Activated CD4-positive, alpha-beta T cell treated with anti-CD3 and anti-CD28 coated beads, Interleukin-2, Interleukin-4, amounts not matched to agents 100 ng/mL and 50 ng/mL, durations not matched to agents 16 hours and 8 hours (primary cell): ENCODE measurements at places on chromosomes 4 and X.

DNA sequence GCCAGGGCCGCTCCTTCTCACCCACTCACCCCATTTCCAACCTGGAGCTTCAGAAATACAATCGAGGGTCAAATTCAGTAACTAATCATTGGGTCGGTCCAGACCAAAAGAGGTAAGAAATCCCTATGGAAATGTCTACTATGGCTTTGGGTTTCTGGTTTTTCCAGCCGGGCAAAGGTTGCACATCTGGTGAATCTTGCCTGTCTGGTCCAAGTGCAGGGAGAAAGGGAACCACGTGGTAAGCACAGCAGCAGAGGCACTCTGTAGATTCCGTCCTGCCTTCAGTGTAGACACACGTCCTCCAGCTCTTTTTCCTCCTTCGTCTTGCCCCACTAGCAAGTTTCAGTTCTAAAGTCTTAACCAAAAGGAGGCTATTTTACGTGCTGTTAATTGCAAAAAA is 218.0 kb upstream of the JADE1 start:
- no peak for DNase-seq

DNA sequence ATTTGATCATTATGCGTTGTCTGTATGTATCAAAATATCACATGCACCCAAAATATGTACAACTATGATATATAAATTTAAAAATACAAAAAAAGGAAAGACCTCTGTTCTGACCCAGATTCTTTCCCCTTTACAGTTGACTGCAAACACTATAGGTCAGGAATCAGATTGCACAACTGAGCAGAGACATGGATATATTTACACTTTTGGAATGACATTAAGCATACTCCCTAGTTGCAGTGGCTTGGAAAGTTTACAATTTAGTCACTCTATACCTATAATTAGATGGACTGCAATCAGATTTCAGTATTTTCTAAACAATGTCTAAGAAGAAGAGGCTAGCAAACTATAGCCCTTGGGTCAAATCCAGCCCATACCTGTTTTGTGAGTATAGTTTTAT is 98.5 kb upstream of the INPP4B start:
- no peak for DNase-seq

DNA sequence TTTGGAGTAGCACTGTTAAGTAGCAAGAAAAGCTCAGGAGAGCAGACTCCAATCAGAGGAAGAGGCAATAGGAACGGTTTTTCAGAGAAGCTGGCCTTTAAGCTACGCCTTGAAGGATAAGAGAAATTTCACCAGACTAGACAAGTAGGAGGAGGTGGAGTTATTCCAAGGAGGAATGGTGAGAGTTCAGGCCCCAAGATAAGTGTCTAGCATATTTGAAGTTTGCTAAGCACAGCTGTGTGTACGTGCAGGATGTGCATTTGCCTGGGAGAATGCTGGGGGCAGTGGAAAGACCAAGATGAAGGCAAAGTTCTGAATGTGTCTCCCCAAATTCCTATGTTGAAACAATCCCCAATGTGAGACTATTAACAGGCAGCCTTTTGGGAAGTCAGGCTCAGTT is 91.6 kb downstream of the SOWAHB start:
- DNase-seq, result no peak

DNA sequence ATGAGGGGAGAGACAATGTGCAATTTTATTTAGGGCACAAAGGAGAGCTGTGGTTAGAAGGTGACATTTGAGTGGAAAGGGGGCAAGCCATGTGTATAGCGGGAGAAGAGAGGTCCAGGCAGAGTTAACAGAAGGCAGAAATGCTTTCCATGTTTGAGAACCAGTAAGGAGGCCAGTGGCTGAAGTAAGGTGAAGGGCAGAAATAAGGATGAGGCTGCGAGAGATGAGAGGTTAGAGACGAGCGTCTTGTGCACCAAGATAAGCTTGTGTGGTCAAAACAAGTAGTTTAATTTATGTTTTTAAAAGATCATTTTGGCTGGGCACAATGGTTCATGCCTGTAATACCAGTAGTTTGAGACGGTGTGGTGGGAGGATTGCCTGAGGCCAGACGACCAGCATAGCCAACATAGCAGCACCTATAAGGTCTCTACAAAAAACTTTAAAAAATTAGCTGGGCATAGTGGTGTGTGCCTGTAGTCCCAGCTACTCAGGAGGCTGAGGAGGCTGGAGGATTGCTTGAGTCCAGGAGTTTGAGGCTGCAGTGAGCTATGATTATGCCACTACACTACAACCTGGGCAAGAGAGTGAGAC is 8.5 kb downstream of the HTT start:
- DNase-seq, result no peak

DNA sequence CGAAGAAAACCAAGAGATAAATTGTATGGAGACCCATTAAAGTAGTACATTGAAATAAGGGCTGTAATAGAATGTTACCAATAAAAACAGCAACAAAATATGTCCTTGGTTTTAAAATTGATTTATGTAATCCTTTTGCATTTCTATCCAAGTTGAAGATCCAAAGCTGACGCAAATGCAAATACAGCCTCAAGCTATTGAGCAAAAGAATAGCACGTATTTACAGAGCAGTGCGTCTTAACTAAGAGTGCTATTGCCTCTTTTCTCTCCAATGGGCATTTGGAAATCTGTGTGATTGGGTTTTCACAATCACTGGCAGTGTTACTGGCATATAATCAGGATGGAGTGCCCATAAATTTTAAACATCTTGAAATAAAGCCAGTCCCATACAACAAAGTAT is 417.4 kb downstream of the TLL1 start:
- DNase-seq, result no peak

- DNase-seq, result no peak
Measured at GRCh38 chr4:180363815-180364214, 1879.4 kb upstream of the TENM3 start.

GRCh38 chr4:82818664-82819662 is 20.4 kb upstream of the SCD5 start:
- DNase-seq, result no peak

DNA sequence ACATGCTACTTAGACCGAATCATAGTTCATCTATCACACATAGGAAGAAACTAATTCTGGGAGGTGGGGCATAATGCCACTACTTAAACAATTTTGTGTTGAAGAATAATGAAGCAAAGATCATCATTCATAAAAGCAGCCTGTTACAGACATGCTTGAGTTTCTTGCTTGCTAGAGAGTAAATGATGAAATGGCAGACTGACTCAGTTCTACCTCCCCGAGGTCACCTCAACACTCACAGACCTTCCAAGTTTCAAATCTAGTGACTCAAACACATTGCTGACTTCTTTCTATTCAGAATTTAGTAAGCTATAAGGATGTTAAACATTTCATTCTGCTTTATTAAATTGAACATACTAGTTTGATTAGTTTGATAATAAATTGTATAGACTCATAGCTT is 636.5 kb upstream of the FRG1 start:
- no peak for DNase-seq

- no peak for DNase-seq
Measured at GRCh38 chrX:133359466-133359865, 55.8 kb downstream of the GPC4 start.

- no peak for DNase-seq
Measured at GRCh38 chr4:76703123-76703490, 194.8 kb downstream of the SOWAHB start.

DNA sequence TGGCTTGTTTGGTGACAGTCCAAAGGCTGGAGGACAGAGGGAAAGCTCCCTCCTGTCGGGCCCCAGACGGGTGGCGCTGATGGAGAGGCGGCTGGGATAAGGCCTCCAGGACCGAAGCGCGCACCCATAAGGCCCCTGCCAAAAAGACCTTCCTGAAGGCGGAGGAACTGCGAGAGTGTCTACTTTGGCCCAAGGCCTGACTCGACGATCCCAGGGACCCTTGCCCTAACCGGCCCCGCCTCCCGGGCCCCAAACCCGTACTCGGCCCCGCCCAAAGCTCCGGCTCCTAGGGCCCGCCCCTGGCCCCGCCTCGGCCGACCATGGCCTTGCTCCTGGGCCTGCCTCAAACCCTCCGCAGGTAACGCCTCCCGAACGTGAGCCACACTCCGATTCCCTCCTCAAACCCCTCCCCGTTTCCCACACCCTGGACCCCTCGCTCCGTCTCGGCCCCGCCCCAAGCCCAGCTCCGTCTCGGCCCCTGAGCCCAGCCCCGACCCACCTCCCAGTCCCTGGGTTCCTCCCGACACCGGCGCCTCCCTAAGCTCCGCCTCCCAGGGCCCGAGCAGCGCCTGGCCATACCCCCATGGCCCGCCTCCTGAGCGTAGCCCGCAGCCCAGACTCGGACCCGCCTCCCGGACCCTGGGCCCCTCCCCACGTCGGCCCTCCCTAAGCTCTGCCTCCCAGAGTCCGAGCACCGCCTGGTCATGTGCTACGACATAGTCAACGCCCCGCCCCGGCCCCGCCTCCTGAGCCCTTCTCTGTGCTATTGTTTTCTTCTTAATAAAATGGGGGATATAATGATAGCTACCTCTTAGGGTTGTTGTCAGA is 90.0 kb upstream of the DRD5 start:
- DNase-seq, result peak; percentile 88

- DNase-seq, result no peak
Measured at GRCh38 chrX:12804655-12805054, 13.4 kb downstream of the PRPS2 start.

DNA sequence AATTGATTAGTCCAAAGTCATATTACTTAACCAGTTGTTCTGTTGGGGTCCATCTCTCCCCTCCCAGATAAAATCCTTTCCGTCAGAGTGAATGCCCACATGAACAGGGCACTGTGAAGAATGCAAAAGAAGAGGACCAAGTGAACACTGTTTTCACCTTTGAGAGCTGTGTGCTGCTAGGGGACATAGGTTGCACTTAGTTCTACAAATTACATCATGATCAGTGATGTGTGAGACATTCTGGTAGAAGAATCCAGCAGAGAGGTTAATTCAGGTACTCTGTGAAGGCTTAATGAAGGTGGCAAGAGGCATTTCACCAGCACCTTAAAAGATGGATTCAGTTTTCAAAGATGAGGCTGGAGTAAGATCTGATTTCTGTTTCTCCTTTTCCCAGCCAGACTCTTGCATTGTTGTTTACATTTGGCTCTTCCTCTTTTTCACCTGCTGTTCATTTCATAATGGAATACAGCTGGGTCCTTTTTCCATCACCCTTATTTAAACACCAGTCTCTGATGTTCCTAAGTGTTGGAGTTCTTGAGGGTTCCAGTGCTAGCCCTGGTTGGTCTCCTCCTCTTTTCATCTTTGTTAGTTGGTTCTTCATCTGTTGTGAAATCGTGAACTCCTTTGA is 10.9 kb downstream of the GAB1 start:
- DNase-seq, result no peak

DNA sequence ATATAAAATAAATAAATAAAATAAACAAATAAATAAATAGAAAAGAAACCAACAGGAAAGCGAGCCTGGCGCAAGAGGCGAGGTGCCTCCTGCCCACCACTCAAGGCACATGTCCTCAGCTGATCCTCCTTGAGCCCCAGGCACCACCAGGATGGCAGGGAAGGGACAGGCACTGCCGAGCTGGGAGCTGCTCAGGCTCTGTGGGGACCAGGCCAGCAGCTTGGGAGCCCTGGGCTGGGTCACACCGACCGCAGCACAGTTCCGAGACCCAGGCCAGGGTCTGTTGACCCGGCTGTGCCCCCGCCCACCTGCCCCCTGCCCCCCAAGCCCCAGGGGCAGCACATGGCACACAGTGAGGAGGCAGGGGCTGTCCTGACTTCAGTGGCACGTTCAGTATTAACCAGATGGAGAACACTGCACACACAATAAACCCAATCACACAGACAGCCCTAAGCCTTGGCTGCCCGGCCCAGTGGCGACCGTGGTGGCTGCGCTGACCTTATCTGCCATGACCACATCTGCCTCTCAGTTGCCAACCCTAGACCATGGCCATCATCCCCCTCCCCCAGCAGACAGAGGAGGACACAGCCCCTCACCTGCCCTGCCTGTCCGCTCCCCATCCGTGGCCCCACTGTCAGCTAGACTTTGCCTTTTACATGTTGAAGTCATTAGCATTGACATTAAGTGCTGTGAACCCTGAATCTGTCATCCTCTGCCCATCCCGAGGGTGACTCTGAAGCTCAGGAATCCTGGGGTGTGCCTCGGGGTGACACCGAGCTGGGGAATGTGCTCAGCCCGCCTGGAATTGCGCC is 2.9 kb upstream of the TREX2 start:
- no peak for DNase-seq

DNA sequence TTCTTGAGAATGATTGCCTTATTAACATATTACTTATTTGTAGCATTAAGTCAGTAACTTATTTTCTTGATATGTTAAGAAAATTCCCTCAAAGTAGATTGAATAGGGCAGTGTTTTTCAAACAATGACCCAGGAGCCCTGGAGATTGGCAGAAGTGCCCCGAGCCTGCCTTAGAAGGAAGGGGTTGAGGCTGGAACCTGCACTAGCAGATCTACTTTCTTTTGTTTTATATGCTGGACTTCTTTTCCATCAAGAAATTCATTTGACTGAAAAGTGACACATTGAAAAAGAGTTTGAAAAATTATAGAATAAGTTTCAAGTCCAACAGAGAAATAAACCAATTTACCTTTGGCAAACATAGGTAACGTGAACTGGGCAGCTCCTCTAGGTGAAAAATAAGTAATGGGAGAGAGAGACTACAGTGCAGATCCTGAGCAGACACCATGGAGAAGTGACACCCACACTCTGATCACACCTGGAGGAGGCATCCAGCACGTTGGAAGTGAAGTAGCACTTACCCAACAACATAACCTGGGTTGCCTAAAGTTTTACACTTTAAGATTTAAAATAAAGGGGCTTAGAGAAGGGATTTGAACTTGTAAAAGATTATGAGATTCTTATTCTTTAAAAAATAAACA is 18.6 kb downstream of the ARSJ start:
- no peak for DNase-seq

DNA sequence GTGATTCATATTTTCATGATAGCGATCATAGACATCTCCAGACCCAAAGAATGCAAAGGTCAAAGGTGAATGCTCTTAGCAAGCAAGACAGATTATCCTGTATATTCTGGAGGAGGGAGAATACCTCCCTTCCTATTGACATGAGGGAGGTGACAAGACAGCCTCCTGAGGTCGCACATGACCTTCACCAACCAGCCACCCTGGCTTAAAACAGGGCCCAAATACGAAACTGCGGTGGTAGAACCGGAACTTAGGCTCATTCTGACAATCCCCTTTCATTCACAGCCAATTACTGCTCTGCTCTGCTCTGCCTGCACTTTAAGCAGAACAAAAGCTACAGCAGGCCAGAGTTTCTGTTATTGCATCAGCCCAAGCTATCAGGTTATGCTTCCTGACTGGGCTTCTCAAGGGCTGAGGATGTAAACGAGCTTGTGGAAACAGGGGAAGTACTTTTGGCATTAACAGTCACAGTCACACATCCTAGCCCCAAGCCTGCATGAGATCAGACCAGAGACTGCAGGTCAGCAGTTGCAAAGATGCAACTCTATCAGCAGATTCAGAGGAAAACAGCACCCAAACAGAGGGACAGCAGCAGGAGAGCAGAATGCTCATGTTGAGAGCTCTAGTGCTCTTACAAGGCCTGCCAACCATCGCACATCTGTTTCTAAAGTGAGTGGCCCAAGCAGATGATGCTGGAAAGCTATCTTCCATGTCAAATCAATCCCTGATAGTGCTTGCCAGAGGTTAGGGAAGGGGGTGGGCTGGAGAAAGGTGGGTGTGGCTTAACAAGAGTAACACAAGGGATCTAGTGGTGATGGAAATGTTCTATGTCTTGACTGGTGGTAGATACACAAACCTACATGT is 51.3 kb upstream of the MAP3K15 start:
- peak; percentile 81 for DNase-seq

GRCh38 chrX:40318801-40319200 is 221.0 kb upstream of the BCOR start:
- no peak for DNase-seq

- DNase-seq, result no peak
Measured at GRCh38 chrX:20228245-20228644, 38.5 kb downstream of the RPS6KA3 start.

GRCh38 chr4:114384629-114385028 is 214.0 kb upstream of the UGT8 start:
- DNase-seq, result no peak

- DNase-seq, result no peak
Measured at GRCh38 chrX:46681849-46682248, 77.1 kb downstream of the SLC9A7 start.
